ENCODE measurements at places on chromosomes 16 and 17.
A peak's percentile ranks its signal among the peaks of the same experiment; 100 is the strongest.

GRCh38 chr17:72614871-72615626 lies 477.4 kb downstream of the SLC39A11 start:
- DNase-seq: no peak

DNA sequence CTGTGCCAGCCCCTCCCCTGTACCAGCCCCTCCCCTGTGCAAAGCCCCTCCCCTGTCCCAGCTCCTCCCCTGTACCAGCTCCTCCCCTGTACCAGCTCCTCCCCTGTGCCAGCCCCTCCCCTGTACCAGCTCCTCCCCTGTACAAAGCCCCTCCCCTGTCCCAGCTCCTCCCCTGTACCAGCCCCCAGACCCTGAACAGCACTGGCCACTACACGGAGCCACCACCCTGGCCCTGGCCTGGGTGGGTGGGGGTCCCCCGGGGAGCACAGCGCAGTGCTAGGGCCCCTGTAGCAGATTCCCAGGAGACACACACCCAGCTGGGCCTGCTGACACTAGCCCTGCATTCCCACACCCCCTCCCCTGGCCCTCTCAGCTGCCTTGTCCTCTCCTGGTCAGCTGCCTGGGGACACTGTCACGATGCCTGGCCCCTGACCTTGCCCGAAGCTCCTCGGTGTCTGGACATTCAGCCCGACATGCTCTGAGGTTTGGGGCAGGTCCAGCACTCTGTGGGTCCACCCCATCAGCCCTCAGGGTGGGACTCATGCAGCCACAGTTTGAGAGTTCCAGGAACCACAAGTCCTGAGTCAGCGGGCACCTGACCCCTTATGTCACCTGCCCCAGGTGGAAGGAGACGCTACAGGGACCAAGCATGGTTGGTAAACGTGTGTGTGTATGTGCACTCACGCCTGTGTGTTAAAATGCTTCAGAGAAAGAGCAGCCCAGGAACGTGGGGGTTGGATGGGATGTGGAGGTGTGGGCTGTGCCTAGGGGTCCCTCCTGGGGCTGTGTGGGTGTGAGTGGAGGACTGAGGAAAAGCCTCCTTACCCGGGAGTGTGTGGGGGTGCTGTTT lies 114.2 kb downstream of the METRNL start:
- no peak for DNase-seq

DNA sequence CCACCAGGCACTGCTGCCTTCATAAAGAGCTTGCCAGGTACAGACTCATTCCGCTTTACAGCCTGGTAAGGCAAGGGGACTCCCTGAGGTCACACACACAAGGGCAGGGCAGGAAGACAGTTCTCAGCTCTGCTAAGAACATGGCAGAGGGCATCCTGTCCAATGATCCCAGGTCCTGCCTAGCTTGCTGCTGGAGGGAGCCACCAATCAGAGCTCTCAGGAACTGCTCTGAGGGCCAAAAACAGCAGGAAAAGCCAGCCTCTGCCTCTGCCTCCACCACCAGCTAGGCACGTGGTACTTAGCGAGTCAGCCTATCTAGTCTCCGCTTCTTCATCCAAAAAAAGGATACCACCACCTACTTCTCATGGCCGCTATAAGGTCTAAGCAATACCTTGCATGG lies 66.1 kb downstream of the GTF3C1 start:
- DNase-seq: no peak

DNA sequence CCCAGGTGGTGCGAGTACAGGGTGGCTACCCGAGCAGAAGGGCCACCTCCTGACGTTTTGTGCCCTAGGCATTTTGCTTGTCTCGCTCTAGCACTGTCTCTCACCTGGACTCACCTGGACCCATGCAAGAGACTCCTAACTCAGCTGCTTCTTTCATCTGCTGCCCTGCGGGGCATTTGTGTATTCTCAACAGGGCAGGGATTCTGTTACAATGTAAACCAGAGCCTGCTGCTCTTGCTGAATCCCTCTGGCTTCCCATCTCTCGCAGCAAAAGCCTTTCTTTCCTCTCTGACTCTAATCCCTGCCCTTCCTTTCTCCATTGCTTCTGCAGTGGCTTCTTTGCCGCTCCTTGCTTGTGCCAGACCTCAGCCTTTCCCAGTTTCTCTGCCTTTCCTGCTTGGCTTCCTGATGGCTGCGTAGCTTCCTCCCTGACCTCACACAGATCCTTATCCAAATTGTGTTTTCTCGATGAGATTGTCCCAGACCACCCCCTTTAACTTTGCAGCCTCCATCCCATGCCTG lies 10.2 kb downstream of the ARSG start:
- DNase-seq: no peak

GRCh38 chr16:85605051-85605911 lies 7.8 kb upstream of the GSE1 start:
- DNase-seq: no peak

DNA sequence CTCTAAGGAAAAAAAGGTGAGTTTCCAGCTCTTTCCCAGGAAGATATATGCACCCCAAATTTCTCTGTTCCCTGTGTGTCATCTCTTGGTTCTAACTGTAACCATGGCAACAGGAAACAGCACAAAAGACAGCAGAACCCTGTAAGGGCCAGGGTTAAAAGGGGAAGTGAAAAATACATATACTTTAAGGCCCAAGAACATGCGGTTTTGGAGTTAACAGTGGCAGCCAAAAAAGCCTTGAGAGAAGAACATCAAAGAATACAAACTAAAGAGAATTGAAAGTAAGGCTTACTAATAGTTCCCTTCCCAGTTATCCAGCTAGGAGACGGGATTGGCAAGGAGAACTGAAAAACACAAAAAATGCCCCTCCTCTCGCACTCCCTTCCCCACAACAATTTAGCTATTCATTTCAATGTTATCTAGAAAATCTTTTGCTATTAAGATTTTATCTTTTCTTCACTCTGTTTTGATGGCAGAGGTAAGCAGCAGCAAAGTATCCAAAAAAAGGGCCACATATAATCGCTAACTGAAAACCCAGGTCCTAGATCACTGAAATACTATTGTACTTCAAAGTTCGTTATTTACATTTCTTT lies 1.5 kb downstream of the SPOP start:
- no peak for DNase-seq

- DNase-seq: peak; percentile 18
These were observed 431 bp downstream of the SLFN11 start for GRCh38 chr17:35372846-35373533.

DNA sequence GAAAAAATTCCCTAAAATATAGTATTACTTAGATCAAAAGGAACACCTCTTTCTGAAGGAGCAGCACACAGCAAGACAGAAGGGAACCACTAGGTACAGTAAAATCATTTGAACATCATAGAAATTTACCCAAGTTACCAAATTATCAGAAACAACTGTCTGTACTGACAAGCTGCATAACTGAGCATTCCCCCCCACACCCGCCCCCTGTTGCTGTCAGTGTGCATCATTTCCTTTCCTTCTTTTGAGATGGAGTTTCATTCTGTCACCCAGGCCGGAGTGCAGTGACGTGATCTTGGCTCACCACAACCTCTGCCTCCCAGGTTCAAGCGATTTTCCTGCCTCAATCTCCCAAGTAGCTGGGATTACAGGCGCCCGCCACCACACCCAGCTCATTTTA lies 120.7 kb downstream of the TRIM37 start:
- peak; percentile 7 for DNase-seq

- DNase-seq: no peak
These were observed 12.4 kb upstream of the YWHAE start for GRCh38 chr17:1412185-1413110.

GRCh38 chr16:89320782-89321501 lies 103.4 kb downstream of the ZNF778 start:
- no peak for DNase-seq

GRCh38 chr16:79993629-79994209 lies 393.2 kb upstream of the MAF start:
- no peak for DNase-seq

DNA sequence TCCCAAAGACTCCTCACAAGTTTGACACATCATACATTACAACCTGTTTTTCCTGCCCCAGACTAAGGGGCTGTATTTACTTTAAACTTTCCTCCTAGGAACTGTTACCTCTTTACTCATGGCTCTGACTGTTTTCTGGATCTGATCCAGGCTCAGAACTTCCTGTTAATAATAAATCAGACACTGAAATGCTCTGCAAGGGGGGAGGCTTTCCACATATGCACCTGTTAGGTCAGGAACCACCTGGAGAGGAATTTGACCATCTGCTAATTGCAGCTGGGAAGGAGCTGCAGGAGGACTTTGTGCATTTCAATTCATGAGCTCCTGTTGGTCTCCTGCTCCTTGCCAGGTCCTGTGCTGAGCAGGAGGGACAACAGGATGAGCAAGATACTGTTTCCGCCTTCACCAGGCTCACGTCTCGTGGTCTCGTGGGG lies 476.9 kb upstream of the CDH5 start:
- no peak for DNase-seq

DNA sequence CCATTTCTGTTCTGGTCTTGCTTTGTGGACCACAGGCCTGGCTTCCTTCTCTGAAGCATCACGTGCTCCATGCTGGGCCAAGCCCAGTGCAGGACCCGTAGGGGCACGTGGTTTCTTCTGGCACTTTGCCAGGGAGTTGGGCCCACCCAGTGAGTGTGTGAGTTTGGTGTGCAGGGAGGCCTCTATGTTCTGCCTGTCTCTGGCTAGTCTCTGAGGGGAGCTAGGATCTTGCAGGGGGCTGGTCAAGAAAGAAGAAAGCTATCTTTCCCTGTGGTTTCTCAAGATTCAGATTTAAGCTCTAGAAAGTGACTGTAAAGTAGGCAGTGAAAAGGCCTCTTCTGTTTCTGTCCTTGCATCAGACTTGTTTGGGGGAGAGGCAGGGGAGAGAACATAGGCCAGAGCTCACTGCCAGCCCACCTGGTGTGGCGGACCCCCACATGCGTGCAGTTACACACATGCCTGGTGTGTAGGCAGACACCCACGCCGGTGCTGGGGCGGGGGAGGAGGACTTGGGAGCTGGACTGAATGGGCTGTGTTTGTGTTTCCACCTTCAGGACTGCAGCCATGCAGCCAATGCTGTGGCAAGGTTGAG lies 11.8 kb downstream of the LASP1 start:
- peak; percentile 48 for DNase-seq

- DNase-seq: no peak
These were observed 6.0 kb downstream of the STAC2 start for GRCh38 chr17:39219647-39220154.

DNA sequence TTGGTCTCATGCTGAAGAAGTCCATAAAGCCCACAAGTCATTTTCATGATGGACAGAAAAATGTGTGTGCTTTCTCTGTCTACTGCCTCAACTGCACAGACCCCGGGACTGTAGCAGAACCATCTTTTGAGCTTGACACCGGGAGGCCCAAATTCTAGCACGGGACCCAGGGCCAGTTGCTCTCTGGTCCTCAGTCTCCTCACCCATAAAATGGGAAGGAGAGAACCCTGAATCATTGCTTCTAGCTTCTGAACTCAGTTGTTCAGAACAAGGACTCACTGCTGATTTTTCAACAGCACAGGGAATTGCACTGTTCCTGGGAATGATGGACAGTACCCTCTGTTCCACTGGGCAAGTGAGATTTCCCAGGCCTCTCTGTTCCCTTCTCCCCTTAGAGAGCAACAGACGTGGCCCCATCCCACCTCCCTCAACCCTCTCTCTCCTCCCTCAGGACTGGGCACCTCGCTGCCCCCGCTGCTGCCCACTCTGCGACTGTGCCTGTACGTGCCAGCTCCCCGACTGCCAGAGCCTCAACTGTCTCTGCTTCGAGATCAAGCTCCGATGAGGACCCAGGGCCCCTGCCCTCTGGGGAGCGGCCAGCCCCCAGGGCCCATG lies 2.2 kb upstream of the ALDOA start:
- DNase-seq: no peak

DNA sequence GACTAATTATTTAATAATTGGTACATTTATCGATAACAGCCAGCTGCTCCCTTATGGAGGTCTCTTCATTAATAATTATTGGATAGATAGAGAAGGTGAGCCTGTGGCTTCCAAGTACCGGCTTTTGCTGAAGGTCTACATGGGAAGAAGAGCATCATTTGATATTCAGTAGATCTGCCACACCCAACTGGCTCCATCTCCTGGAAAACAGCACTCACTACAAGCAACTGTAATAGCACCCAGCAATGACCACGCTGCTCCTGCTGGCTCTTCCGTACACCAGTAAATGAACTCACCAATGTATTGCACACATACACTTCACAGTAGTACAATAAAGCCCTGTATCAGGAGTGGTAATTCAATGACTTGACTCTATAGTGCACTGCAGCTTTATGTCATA lies 19.5 kb downstream of the MARVELD3 start:
- DNase-seq: no peak

GRCh38 chr17:51611585-51611984 lies 351.2 kb downstream of the UTP18 start:
- no peak for DNase-seq

DNA sequence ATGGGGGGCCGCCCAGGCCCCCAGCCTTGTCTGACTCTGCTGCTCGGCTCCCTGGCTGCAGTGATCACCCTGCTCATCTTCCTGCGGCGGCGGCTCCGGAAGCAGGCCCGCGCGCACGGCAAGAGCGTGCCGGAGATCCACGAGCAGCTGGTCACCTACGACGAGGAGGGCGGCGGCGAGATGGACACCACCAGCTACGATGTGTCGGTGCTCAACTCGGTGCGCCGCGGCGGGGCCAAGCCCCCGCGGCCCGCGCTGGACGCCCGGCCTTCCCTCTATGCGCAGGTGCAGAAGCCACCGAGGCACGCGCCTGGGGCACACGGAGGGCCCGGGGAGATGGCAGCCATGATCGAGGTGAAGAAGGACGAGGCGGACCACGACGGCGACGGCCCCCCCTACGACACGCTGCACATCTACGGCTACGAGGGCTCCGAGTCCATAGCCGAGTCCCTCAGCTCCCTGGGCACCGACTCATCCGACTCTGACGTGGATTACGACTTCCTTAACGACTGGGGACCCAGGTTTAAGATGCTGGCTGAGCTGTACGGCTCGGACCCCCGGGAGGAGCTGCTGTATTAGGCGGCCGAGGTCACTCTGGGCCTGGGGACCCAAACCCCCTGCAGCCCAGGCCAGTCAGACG lies 24.4 kb upstream of the BEAN1 start:
- DNase-seq: no peak

- DNase-seq: no peak
These were observed 41.9 kb upstream of the WSCD1 start for GRCh38 chr17:6028294-6028693.

DNA sequence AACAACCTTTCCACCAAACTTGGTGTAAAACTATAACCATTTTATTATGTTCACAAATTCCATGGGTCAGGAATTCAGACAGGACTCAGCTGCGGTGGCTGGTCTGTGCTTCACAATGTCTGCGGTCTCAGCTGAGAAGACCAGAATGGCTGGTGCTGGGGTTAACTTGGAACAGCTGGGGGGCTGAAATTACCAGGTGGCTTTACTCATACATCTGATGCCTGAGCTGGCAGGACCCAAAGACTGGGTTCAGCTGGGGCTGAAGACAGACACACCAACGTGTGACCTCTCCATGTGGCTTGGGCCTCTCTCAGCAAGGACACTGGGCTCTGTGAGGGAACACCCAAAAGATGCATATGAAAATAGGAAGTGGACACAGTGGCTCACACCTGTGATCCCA lies 5.7 kb upstream of the HID1 start:
- no peak for DNase-seq

- DNase-seq: no peak
These were observed 37.3 kb downstream of the GRB7 start for GRCh38 chr17:39775031-39775430.

GRCh38 chr16:68843482-68844210 lies at the start of gene TANGO6:
TANGO6 (plus strand) TSS chr16:68843531; CDS start chr16:68843618, 87 bp downstream.
- peak; percentile 92 for DNase-seq

GRCh38 chr17:1873418-1873817 lies 43.6 kb downstream of the RPA1 start:
- no peak for DNase-seq

GRCh38 chr17:57284583-57284982 lies 28.3 kb downstream of the MSI2 start:
- no peak for DNase-seq
